Neuronal stem cell (in vitro differentiated cells): ENCODE measurements at places on chromosomes 1 and 21.

- no peak for DNase-seq
- H3K4me1 ChIP-seq, result no peaks in the 10 kb centered on the region
- no peaks in the 10 kb centered on the region for H3K27me3 ChIP-seq
- H3K27ac ChIP-seq, result no peak overlapping the region
- no peak overlapping the region for H3K4me3 ChIP-seq
- no peaks in the 10 kb centered on the region for H3K36me3 ChIP-seq
Observed at GRCh38 chr1:87899746-87900145, 571.1 kb downstream of the LMO4 start.

DNA sequence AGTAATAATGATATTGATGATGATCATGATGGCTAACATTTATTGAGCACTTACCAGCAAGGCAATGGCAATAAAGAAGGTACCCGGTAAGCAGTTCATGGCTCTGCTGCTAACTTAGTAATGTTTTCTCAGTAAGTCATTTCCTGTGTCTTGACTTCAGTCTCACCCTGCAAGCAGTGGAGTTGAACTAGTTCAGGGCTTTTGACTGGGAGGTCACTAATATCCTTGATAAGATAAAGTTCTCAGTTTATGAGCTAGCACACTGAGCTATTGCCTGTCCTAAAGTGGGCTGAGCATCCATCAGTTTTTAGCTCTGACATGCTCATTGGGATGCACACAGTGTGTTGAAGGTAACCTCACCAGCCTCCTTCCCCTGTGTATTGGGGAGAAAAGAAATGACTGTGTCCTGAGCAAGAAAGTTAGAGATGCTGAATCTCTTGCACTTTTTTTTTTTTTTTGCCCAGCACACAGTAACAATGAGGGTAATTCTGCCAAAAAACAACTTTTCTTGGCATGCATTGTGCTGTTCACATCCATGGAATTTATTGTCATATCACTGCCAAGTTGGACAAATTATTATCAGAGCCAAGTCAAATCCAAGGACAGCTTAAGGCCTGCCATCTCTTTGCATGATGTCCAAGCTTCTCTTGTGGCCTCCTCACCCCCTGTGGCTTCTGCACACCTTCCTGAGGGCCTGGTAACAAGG, 55.5 kb upstream of the GADD45A start:
- no peak for DNase-seq
- no peaks in the 10 kb centered on the region for H3K27me3 ChIP-seq
- H3K4me3 ChIP-seq, result no peak overlapping the region
- no peaks in the 10 kb centered on the region for H3K36me3 ChIP-seq
- H3K4me1 ChIP-seq, result no peaks in the 10 kb centered on the region

GRCh38 chr1:203507759-203508158, 13.8 kb downstream of the OPTC start:
- no peaks in the 10 kb centered on the region for H3K27me3 ChIP-seq
- H3K4me1 ChIP-seq, result peaks cover 30% of the 10 kb centered on the region
- no peak for DNase-seq
- no peak overlapping the region for H3K27ac ChIP-seq

GRCh38 chr1:150895618-150896017, 8.7 kb downstream of the CTXND2 start:
- no peak overlapping the region for H3K27ac ChIP-seq
- no peak overlapping the region for H3K4me3 ChIP-seq
- no peaks in the 10 kb centered on the region for H3K36me3 ChIP-seq
- no peaks in the 10 kb centered on the region for H3K4me1 ChIP-seq
- no peak for DNase-seq
- no peaks in the 10 kb centered on the region for H3K27me3 ChIP-seq

GRCh38 chr1:229940684-229941083, 126.4 kb upstream of the GALNT2 start:
- no peak for DNase-seq
- H3K4me1 ChIP-seq, result no peaks in the 10 kb centered on the region
- H3K4me3 ChIP-seq, result no peak overlapping the region

DNA sequence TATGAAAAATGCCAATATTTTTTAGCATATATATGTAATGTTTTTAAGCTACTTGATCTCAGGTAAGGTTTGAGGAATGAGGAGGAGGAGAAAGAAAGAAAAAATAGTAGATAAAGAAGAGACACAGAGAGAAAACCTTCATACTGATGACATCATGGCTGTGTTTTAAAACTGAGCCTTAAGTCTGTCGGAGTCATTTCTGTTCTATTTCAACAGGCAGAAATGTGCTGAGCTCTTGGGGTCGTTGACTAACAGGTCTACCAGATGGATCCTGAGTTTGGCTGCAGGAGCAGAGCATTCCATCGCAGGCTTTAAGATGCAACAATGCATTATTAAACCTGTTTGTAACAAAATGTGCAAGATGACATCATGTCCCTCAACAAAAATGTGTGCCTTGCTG, 356.0 kb downstream of the TGFB2 start:
- no peaks in the 10 kb centered on the region for H3K36me3 ChIP-seq
- H3K4me1 ChIP-seq, result no peaks in the 10 kb centered on the region
- H3K27me3 ChIP-seq, result no peaks in the 10 kb centered on the region
- no peak overlapping the region for H3K4me3 ChIP-seq
- no peak for DNase-seq
- H3K27ac ChIP-seq, result no peak overlapping the region

DNA sequence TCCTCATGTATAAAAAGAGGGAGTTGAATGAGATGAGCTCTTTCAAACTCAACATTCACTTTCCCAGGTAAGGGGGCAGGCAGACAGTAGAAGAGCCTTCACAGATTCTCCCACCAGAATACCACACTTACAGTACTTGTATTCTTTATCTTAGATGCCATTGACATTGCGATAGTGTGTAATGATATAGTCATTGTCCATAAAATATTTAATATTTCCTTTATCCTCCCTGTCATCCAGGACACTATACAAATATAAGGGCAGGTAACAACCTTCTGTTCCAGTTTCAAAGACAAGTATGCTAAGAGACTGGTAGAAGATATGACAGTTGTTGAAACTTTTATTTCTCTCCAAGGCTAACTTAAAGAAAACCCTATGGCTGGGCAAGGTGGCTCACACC, 56.5 kb upstream of the MTF2 start:
- H3K36me3 ChIP-seq, result no peaks in the 10 kb centered on the region
- no peaks in the 10 kb centered on the region for H3K4me1 ChIP-seq

GRCh38 chr21:43300496-43301408, 126.2 kb downstream of the SIK1 start:
- no peaks in the 10 kb centered on the region for H3K36me3 ChIP-seq
- no peak overlapping the region for H3K27ac ChIP-seq
- DNase-seq, result no peak
- H3K4me1 ChIP-seq, result peaks cover 3% of the 10 kb centered on the region
- no peaks in the 10 kb centered on the region for H3K27me3 ChIP-seq

DNA sequence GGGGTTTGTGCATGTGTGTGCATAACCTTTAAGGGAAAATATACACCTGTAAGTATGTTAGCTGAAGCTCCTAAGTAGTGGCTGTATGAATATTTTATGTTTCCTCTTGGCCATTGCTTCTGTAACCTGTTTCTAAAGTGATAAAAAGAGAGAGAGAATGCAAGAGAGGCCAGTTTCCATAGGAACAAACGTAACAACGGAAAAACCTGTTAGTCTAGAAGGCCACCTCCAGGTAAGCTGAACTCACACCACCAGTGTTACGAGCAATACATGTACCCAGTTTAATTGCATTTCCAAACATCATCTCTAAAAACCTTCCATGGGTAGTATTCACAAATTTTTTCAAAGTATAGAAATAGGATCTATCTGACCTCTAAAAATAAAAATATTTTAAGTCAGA, 63.1 kb downstream of the PLPPR4 start:
- H3K36me3 ChIP-seq, result no peaks in the 10 kb centered on the region
- H3K27ac ChIP-seq, result no peak overlapping the region
- no peak for DNase-seq

DNA sequence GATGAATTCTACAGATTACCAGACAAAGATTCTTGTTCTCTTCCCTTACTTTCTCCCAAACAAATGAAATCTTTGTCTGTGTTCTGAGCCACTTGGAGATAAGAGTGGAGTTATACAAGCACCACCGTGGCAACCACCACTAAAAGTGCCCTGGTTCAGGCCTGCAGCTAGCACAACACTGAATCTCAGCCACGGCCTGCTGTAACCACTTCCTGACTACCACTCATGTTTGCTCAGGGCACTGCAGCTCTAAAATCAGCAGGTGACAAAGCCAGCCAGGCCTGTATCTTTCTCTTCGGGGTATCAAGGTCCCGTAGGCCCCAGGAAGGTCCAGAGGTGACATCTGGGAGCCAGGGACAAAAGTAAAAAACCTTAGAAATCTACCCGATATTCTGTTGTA, 3.2 kb upstream of the OR2T6 start:
- no peak overlapping the region for H3K4me3 ChIP-seq
- no peaks in the 10 kb centered on the region for H3K4me1 ChIP-seq
- H3K36me3 ChIP-seq, result no peaks in the 10 kb centered on the region
- H3K27ac ChIP-seq, result no peak overlapping the region
- no peak for DNase-seq

GRCh38 chr1:168958562-168959289, 147.8 kb upstream of the ATP1B1 start:
- H3K36me3 ChIP-seq, result no peaks in the 10 kb centered on the region
- H3K27me3 ChIP-seq, result no peaks in the 10 kb centered on the region
- H3K27ac ChIP-seq, result no peak overlapping the region
- H3K4me1 ChIP-seq, result no peaks in the 10 kb centered on the region
- H3K4me3 ChIP-seq, result no peak overlapping the region

- no peak for DNase-seq
- H3K4me1 ChIP-seq, result peaks cover 1% of the 10 kb centered on the region
- no peak overlapping the region for H3K4me3 ChIP-seq
- no peaks in the 10 kb centered on the region for H3K27me3 ChIP-seq
- no peaks in the 10 kb centered on the region for H3K36me3 ChIP-seq
- H3K27ac ChIP-seq, result no peak overlapping the region
Observed at GRCh38 chr1:159068886-159069285, 7.7 kb downstream of the AIM2 start.

DNA sequence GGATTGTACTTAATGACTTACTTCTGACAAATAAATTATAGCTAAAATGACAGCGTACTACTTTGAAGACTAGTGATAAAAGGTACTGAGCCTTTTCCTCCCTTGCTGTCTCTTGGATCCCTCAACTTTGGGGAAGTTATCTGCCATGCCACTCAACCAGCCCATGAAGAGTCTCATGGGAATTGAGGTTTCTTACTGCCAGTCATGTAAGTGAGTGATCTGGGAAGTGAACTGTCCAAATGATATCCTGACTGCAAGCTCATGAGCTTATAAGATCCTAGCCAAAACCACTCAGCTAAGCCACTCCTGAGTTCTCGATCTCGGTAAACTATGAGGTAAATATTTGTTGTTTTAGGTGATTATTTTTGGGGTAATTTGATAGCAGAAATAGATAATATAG, 247.8 kb downstream of the NCAM2 start:
- no peak overlapping the region for H3K27ac ChIP-seq
- no peak overlapping the region for H3K4me3 ChIP-seq
- H3K4me1 ChIP-seq, result no peaks in the 10 kb centered on the region
- no peak for DNase-seq
- no peaks in the 10 kb centered on the region for H3K27me3 ChIP-seq

DNA sequence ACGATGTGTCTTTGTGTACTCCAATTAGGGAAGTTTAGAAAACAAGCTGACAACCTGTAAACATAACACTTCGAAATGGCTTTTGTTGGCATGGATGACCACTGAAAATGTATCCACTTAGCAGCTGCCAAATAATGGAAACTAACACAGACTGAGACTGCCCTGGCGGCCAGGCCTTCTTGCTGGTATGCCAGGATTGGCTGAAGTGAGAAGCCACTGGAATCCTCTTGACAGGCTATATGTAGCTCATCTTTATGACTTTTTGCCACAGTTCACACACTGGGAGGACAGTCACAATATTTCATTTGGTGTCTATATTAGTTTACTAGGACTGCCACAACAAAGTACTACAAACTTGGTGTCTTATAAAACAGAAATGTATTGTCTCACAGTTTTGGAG, 12.9 kb upstream of the CTBS start:
- no peak overlapping the region for H3K27ac ChIP-seq
- H3K27me3 ChIP-seq, result no peaks in the 10 kb centered on the region
- no peak overlapping the region for H3K4me3 ChIP-seq
- H3K36me3 ChIP-seq, result no peaks in the 10 kb centered on the region
- DNase-seq, result no peak

GRCh38 chr1:95042286-95042685, 30.5 kb downstream of the ALG14 start:
- H3K4me1 ChIP-seq, result peaks cover 2% of the 10 kb centered on the region
- H3K4me3 ChIP-seq, result no peak overlapping the region
- H3K27ac ChIP-seq, result no peak overlapping the region
- H3K27me3 ChIP-seq, result no peaks in the 10 kb centered on the region
- no peak for DNase-seq

GRCh38 chr1:85091671-85092280, 43.5 kb upstream of the MCOLN3 start:
- H3K27me3 ChIP-seq, result no peaks in the 10 kb centered on the region
- no peaks in the 10 kb centered on the region for H3K4me1 ChIP-seq
- H3K27ac ChIP-seq, result no peak overlapping the region

GRCh38 chr1:17304151-17304825, 3.7 kb upstream of the PADI4 start:
- H3K27me3 ChIP-seq, result no peaks in the 10 kb centered on the region
- H3K4me3 ChIP-seq, result no peak overlapping the region
- H3K4me1 ChIP-seq, result no peaks in the 10 kb centered on the region
- H3K27ac ChIP-seq, result no peak overlapping the region

DNA sequence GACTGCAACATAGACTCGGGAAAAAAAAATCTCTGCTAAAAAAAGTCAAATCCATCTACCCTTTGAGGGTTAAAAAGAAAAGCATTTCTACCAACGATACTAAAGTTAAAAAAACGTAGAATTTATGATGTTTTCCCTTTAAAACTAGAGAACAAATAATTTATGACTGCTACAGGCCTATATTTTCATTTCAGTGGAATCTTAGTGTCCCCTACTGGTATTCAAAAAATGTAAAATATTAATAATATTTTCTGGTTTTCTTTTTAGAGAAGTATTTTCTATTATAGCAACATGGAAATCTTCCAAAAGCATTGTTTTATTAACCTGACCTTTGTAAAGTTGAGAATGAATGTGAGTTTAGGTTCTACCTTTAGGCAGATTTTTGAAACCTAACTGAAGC, 1582.2 kb downstream of the MRPL39 start:
- no peak overlapping the region for H3K4me3 ChIP-seq
- no peak overlapping the region for H3K27ac ChIP-seq
- DNase-seq, result no peak
- no peaks in the 10 kb centered on the region for H3K36me3 ChIP-seq

DNA sequence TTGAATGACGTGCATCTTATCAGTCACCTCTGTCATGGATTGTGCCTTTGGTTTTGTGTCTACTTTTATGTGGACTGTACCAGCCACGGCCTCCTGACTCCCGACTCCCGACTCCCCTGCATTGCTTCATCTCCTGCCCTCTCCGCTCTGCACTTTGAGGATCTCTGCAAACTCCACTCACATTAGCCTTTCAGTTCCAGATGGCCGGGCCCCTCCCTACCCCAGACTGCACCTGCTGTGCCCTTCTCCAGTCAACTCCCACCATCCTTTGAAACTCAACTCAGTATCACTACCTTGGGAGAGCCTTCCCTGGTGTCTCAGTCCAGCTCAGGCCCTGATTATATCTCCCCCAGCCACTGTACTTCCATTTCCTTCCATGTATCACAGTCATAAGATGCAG, 71.4 kb downstream of the MDM4 start:
- no peak overlapping the region for H3K4me3 ChIP-seq
- no peaks in the 10 kb centered on the region for H3K27me3 ChIP-seq
- no peak overlapping the region for H3K27ac ChIP-seq
- no peak for DNase-seq
- H3K36me3 ChIP-seq, result no peaks in the 10 kb centered on the region

- no peaks in the 10 kb centered on the region for H3K27me3 ChIP-seq
- H3K36me3 ChIP-seq, result no peaks in the 10 kb centered on the region
- H3K4me3 ChIP-seq, result no peak overlapping the region
- no peak overlapping the region for H3K27ac ChIP-seq
Observed at GRCh38 chr1:210678306-210678705, 349.6 kb downstream of the HHAT start.
